ENCODE measurements at places on chromosomes 5 and 9. TPM values are rescaled to one million over a fixed set of nuclear protein-coding genes. Genes with fewer than 3 reads are reported as not detected.

PFN3 gene
- not detected for total RNA-seq

MRPL50 gene
- 9.2 TPM for total RNA-seq

F2RL2 gene
- total RNA-seq: not detected

PRSS3 gene
- total RNA-seq: not detected

PHYHD1 gene
- 1.4 TPM for total RNA-seq

CFAP157 gene
- not detected for total RNA-seq

PALM2AKAP2 gene
- not detected for total RNA-seq

REEP5 gene
- total RNA-seq: 96.3 TPM

KCNV2 gene
- total RNA-seq: not detected

PCDHB10 gene
- total RNA-seq: not detected

UNC13B gene
- total RNA-seq: 0.25 TPM

GAS1 gene
- total RNA-seq: 0.25 TPM

PDLIM4 gene
- not detected for total RNA-seq

ABCA2 gene
- total RNA-seq: 55.5 TPM

SLC6A18 gene
- total RNA-seq: not detected

DNA sequence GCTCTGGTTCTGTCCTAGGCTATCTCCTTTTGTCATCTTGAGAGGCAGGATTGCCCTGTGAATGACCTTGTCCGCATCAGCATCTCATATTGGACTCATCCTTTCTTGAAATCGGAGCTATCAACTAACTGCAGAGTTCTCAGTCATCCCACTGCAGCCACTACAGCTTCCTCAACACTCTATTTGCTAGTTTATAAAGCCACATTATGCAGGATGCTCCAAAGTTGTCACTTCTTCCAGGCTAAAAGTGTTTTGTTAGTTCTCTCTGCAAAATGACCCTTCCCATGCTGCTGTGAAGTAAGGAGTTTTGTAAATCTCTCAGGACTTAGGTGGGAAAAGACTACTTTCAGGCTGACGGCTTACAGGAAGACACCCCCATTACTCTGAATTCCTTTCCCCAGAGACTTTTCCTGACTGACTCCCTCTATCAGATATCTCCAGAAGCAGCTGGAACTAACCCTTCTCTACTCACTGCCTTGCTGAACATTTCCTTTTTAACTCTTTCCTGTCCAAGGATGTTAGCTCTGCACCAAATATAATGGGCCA is 257.6 kb downstream of the NFIB start:
- DNase-seq: no peak

GRCh38 chr9:23492126-23493002 is 333.7 kb downstream of the ELAVL2 start:
- DNase-seq: no peak

DNA sequence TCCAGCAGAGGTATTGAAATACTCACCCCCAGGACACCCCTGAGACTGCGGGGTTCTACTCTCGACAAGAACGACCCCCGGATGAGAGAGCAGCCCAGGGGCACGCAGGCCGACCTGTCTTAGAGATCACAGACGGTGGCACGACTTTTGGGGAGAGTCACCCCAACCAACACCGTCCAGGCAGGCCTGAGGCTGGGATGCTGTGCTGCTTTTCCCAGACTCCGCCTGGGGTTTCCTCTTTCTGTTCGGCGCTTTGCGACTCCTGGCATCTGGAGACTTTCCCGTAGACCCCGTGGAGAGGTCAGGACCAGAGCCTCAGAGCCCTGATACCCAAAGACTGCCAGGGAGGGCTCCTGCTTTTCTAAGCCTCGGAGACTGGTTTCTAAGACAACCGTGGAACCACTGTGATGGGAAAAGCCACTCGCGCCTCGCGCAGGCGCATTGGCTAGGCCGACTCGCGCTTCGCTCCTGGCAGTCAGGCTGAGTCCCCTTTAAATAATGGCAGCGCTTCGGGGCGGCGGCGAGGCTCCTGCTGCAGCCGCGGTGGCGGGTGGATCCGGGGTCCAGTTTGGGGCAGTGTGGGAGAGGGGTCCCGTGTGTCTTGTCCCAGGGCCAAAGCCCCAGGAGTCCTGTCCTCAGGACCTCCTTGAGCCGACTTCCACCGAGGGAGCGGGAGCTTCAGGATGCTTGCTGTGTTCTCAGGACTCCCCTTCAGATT is 484.0 kb downstream of the SPATA31A7 start:
- DNase-seq: no peak

DNA sequence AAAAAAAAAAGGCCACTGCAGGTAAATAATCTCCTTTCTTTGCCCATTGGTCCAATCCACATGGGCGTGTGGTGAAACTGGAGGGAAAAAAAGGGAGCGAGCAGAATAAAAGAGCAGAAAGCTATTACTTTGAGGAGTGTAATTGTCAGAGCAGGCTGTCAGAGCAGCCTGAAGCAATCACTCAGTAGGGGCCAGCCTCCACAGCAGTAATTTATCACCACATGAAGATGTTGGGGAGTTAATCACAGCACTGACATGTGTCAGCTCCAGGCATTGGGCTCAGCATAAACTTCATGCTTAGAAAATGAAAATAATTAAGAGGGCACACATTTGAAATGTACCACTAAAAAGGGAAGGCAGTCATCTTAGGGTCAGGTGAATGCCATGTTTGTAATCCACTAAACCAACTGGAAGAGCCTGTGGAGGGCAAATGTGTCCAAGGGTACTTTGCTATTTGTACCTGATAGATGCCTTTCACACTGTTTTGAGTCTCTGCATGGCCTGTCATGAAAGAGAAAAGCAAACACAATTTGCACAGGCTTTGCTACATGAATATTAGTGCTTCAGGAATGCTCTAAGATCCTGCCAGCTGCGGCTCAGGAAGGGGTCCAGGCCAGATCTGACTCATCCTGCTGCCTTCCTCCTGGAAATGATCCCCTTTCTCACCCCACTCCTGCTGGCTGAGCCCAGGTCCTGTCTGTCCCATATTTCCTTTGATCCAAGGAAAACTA is 2.9 kb upstream of the PTGER4 start:
- DNase-seq: no peak

- DNase-seq: no peak
Measured at GRCh38 chr9:120431268-120431667, 148.7 kb downstream of the CDK5RAP2 start.

DNA sequence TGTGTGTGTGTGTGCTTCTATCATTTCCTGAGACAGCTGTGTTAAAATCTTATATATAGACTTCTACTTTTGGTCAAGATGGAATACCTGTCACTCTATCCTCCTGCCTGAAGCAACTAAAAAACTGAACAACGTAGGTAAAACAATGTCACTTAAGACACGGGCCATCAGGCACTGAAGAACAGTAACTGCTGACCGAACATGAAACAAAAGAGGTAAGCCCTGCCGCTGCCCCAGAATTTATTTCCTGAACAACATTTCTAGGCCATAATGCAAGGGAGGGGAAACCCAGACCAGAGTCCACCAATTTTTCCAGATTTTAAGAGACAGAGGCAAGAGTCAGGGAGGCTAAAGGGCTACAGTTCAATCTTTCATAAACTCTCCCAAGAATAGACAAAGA is 156.0 kb downstream of the CDC42SE2 start:
- no peak for DNase-seq

DNA sequence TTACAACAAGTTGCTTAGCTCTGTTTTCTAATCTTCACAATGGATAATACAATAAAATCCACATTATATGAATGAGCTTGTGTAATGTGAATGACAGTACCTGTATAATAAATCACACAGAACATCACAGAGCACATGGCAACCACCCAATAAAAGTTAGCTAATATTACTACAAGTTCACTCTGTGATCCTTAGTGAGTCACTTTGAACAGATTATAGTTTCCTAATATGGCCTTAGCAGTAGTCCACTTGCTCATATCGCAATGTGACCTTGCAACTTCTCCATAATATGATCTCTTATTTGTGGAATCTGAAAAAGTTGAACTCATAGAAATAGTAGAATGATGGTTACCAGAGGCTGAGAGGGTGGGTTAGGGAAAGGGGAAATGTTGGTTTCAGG is 361.3 kb downstream of the PTPRD start:
- no peak for DNase-seq

DNA sequence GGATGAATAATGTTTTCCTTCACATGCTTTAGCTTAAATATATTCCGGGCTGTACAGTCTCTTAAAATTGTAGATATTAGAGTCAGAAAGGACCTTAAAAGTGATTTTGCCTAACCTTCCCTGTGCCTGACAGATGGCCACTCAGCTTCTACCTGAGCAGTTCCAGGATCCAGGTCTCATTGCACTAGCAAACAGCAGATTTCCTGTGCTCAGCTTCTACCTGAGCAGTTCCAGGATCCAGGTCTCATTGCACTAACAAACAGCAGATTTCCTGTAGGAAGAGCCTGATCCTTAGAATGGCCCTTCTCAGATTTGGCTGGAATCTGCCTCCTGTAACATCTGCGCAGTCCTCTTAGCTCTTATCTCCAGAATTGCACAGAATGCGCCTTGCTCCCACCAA is 219.8 kb downstream of the AOPEP start:
- no peak for DNase-seq

DNA sequence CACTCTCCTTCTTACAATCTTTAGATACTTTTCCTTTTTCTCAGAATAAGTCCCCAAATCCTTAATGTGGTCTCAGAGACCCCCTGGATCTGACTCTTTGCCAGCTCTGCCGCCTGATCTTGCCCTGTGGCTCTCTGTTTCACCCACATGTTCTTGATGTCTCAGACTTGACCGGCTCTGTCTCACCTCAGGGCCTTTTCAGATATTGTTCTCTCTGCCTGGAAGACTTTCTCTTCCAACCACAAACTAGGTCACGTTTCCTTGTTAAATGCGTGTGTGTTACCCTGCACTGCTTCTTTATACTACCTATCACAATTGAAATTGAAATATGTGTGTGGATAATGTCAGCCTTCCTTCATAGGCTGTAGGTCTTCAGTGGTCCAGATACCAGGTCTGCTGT is 265.4 kb upstream of the NUDT12 start:
- DNase-seq: no peak

GRCh38 chr5:173691931-173692330 is 75.5 kb upstream of the BOD1 start:
- no peak for DNase-seq

DNA sequence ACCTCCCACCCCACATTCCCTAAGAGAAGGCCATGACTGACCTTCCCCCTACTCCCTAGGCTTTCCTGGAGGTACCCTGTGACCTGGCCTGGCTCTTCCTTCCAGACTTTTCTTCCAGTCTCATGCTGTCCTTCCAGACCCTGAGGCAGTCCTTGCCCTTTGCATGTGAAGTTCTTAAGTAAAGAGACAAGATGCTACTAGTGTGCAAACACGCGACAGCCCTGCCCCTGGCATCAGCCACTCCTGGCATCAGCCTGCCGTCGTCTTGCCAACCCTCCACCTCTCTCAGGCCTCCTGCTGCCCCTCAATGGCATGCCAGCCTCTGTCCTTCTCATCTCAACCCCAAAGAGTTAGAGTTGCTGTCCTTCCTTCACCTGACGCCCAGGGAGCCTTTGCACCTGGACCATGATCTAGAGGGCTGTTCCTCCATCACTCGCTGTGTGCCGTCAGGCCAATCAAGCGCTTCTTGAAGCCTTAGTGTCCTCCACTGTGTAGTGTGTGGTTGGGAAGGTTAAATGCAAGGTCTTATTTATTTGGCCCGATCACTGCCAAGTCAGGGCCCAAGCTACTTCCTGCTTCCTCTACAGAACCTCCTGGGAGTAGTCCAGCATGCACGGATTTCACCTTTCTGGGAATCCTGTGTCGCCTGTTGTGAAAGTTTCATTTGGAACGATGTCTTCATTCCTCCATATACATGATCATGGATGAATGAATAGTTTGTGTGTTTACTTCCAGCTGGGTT is 61.9 kb downstream of the WWC1 start:
- DNase-seq: no peak

DNA sequence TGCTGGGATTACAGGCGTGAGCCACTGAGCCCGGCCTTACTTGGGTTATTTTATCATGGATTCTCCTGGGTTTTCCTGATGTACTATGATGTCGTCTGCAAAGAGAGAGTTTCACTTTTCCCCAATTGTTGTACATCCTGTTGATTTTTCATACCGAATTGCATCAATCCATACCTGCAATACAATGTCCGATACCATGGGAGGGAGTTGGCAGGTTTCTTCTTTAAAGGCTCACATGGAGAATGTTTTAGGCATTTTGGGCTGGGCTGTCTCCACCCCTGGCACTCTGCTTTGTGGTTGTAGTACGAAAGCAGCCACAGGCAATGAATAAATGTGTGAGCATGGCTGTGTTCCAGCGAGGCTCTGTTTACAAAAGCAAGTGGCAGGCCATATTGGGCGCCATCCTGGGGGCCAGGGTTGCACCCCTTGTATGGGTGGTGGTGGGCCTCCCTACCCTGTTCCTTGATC is 35.1 kb upstream of the EXOC3 start:
- DNase-seq: no peak

DNA sequence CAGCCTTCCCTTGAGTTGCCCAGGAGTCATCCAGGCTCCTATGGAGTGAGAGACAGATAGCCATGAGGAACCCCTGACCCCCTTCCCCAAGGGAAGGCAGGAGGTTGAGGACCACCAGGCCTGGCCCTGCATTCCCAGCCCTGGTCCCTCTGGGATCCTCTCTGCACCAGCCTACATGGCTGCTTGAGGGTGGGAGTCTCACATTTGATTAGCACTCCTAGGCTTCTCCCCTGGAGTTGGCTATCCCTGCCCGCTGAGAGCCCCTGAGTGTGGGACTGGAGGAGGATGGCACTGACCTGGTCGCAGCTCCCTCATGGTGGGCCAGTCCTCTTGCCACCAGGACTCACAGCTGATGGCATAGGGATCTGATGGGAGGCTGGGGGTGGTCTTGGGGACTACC is 46.7 kb downstream of the SAR1B start:
- no peak for DNase-seq

DNA sequence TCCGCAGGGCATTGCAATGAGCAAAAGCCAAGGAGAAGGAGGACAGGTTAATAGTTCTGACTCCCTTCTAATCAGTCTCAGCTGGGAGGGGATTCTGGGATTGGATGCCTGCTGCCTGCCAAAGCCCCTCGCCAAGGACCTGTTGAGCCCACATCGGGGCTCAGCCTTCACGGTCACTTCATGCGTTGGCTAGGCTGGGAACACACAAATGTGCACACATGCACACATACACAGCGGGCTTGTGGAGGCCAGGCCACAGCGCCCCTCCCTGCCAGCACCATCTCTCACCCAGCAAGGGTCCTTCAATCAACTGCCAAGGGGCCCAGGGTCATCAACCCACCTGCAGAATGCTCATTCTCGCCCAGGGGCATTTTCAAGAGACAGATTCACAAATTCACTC is 113.9 kb downstream of the C5orf15 start:
- DNase-seq: no peak
